Body of pancreas (tissue), 4 donors: ENCODE measurements at places on chromosomes 13 and 19. TPM values are rescaled to one million over a fixed set of nuclear protein-coding genes. Genes with fewer than 3 reads are reported as not detected.

DNA sequence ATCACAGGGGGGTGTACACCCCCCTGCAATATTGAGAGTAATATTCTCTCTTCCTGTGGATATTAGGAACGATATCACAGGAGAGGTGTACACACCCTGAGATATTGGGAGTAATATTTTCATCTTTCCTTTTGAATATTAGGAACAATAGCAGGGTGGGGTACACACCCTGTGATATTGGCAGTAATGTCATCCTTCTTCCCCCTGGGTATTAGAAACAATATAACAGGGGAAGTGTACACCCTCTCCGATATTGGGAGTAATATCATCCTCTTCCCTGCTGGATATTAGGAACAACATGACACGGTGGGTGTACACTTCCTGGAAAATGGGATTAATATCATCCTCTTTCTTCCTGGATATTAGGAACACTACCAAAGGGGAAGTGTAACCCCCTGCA lies 57.8 kb upstream of the CEACAM21 start:
- no peak overlapping the region for H3K4me3 ChIP-seq
- DNase-seq: no peak
- no peaks in the 10 kb centered on the region for H3K36me3 ChIP-seq
- peaks cover 7% of the 10 kb centered on the region for H3K4me1 ChIP-seq
- H3K27me3 ChIP-seq: no peaks in the 10 kb centered on the region
- H3K27ac ChIP-seq: no peak overlapping the region

GRCh38 chr13:19632915-19633478 lies 462 bp upstream of the MPHOSPH8 start:
- peak overlapping the region; percentile 95 for H3K27ac ChIP-seq
- no peaks in the 10 kb centered on the region for H3K27me3 ChIP-seq
- H3K36me3 ChIP-seq: no peaks in the 10 kb centered on the region
- H3K4me3 ChIP-seq: peak overlapping the region; percentile 69

Gene ZNF418
- 2.6 TPM for total RNA-seq

Gene TMEM86B
- total RNA-seq: 1.6 TPM

Gene TMEM272
- not detected for total RNA-seq
